H1 (cell line): ENCODE measurements at places on chromosomes 1 and 21. TPM values are rescaled to one million over a fixed set of nuclear protein-coding genes. Genes with fewer than 3 reads are reported as not detected.

L1TD1 gene
- total RNA-seq = 425 and 441 TPM in 2 replicates

DNA sequence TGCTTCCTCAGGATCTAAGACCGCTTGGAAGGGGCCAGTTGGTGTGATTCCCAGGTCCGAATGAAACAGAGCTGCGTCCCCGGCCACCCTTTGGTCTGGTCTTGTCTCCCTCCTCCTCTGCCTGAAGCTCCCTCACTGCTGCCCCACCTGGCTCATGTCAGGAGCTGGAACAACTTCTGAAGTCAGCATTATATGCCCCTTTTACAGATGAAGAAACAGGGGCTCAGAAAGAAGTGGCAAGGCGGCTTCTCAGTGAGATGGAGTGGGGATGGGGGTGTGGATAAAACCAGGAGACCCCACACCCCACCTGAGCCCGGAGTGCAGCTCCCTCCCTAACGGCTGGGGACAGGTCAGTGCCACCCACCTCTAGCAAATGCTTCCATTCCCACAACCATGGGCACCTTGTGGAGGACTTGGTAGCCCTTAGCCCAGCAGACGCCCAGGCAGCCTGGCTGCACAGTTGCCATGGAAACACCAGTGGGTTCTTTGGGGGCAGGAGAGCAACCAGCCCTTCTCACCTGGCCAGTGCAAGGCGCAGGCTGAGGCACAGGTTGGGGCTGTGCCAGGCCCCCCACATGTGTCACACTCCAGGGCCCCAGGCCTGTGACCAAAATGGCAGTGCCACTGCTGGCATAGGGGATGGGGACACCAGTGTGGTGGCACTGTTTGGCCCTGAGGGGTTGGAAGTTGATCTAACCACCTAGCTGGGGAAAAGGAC, 31.9 kb upstream of the ECE1 start:
- H3K27me3 ChIP-seq = no peaks in the 10 kb centered on the region
- no peaks in the 10 kb centered on the region for H3K36me3 ChIP-seq
- H3K4me1 ChIP-seq = peaks cover 56% of the 10 kb centered on the region
- 0 out of 2 replicates have a peak overlapping the region, but pooled peaks have one; percentile 13 for H3K27ac ChIP-seq

CYP4X1 gene
- total RNA-seq = 1.3 and 1.4 TPM in 2 replicates

- no peaks in the 10 kb centered on the region for H3K36me3 ChIP-seq
- no peak for DNase-seq
- H3K27me3 ChIP-seq = no peaks in the 10 kb centered on the region
- peaks cover 6% of the 10 kb centered on the region for H3K4me1 ChIP-seq
- H3K4me3 ChIP-seq = no peak overlapping the region
- H3K27ac ChIP-seq = no peak overlapping the region
These were observed 1.1 kb upstream of the ST6GALNAC3 start for GRCh38 chr1:76073481-76073880.

- no peaks in the 10 kb centered on the region for H3K27me3 ChIP-seq
- H3K36me3 ChIP-seq = no peaks in the 10 kb centered on the region
- no peak overlapping the region for H3K4me3 ChIP-seq
- H3K27ac ChIP-seq = no peak overlapping the region
- no peaks in the 10 kb centered on the region for H3K4me1 ChIP-seq
- DNase-seq = no peak
These were observed 40.2 kb upstream of the SOX13 start for GRCh38 chr1:204032642-204033235.

DNA sequence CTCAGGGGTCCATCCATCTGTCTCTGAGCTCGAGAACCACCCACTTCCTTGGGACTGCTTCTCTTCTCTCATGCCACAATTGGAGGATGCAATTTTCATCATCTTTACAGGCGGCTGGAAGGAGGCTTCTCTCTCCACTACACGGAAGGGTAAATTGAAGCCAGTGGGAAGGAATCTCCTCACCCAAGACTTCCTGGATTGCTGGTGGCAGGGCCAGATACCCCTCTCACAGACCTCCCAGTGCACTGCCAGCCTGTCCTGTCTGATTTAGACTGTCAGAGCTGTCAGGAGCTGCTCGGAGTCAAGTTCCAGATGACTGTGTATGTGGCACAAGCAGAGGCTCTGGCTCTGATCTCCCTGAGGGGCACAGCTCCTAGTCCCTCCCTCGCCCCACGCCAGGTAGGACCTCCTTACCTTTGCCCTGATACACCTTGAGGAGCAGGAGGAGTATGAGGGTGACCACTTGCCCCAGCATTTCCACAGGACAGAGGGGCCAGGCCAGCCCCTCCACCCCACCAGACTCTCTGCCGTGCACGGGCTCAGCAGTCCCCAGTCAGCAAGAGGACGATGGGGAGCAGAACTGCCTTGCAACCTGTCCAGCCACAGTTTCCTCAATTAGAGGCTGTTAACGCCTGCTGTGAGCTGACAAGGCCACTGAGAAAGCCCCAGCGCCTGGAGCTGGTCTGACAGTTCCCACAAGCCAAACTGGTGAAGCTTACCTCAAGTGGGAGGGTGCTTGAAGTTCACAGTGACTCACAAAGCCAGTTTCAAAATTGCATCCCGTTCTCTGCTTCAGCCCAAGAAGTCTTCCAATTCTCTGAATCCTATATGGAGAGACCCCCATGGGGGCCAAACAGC, at the start of gene CD244:
TSS of gene CD244 (minus strand) at position 685 of the 858 bp plus-strand sequence. CDS start at position 475, 210 bp downstream.
- no peak for DNase-seq
- H3K36me3 ChIP-seq = no peaks in the 10 kb centered on the region
- no peak within 1 kb of the TSS for H3K27ac ChIP-seq
- no peak within 1 kb of the TSS for H3K4me3 ChIP-seq
- no peaks in the 10 kb centered on the region for H3K27me3 ChIP-seq
- peaks cover 2% of the 10 kb centered on the region; the same call in 1 of the 2 replicates for H3K4me1 ChIP-seq

CFAP107 gene
- not detected in 2 replicates for total RNA-seq

DNA sequence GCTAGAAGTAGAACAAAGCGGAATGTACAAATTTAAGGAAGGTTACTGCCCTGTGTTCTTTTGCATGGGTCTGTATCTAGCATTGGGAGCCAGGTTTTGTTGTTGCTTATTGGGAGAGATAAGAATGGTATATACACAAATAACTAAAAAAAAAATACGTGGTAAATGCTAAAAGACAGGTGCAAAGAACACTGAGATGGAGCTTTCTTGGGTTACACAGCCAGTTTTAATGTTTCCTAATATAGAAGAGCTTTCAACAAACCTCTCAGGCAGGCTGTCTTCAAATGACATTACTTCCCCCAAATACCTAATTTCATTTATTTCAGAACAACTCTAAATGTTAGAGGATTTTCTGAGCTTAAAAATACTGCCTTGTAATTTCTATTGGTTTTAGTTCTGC, 1.4 kb upstream of the MDM4 start:
- H3K27me3 ChIP-seq = no peaks in the 10 kb centered on the region
- peaks cover 9% of the 10 kb centered on the region for H3K36me3 ChIP-seq
- DNase-seq = no peak
- H3K27ac ChIP-seq = no peak overlapping the region

DNA sequence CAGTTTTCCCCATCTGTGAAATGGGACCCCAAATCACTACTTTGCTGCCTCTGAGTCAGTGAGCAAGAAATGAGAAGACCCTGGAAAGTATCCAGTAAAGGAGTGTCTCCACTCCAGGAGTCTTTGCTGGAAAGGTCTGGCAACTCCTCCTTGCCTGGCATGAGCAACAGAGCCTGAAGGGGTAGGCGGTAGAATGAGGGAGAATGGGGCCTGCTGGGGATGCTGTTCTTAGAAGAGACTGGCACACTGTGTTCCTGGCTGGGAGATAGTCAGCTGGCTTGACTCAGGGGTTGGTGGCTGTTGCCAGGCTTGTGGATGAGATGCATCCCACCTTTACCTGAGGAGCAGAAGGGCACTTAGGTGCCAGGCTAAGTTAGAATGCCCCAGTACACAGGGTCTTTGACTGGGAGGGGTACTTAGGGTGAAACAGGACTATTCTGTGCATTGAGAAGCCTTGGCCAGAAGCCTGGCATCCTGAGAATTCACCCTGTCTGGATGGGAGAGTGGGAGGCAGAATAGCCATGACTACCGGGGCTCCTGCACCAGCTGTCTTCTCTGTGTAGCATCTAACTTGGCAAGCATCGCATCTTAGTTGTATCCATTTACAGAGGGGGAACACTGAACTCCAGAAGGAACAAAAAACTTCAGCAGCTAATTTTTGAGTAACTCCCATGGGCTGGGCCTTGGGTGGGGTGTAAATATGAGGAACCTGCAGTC, 2.5 kb downstream of the MFSD2A start:
- no peak overlapping the region for H3K4me3 ChIP-seq
- H3K4me1 ChIP-seq = no peaks in the 10 kb centered on the region
- H3K36me3 ChIP-seq = peaks cover 21% of the 10 kb centered on the region
- H3K27ac ChIP-seq = no peak overlapping the region
- H3K27me3 ChIP-seq = peaks cover 9% of the 10 kb centered on the region; the same call in 1 of the 2 replicates
- DNase-seq = no peak

ARTN gene
- total RNA-seq = 22.7 and 23.3 TPM in 2 replicates

OR2T33 gene
- not detected in 2 replicates for total RNA-seq

TRAF3IP3 gene
- not detected in 2 replicates for total RNA-seq

DNA sequence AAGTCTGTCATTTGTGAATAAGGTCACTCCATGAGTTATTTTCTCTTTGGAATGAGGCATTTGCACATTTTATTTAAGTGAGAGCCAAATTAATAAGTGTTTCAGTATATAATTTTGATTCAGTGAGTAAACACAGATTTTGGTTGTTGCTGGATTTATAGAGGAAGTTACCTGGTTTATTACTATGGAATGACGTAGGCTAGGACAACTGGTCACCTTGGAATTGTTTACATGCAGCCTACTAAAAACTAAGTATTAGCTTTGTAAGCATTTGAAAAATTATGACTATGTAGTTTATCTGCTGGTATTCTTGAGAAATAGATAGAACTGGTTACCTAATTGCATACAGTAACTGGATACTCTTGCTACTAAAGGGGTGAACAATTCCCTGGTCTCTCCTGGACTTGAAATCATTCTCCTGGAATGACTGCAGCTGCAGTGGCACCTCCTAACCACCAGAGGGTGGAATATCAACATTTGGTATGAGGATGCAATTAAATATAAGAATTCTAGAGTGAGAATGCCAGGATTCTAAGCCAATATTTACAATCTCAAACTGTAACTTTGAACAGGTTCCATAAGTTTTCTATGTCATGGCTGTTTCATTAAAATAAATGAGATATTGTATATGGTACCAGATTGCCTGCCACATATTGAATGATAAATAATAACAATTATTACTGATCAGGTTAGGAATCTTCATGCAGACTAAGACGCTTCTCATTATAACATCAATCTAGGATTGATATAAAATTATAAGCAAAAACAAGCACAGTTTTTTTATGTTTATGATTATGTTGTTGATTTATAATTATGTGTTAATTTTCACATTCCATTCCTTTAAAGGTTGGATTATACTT, 3.5 kb upstream of the KRTAP27-1 start:
- H3K36me3 ChIP-seq = no peaks in the 10 kb centered on the region
- peak; percentile 63 for DNase-seq
- H3K4me1 ChIP-seq = no peaks in the 10 kb centered on the region
- no peak overlapping the region for H3K27ac ChIP-seq

DNA sequence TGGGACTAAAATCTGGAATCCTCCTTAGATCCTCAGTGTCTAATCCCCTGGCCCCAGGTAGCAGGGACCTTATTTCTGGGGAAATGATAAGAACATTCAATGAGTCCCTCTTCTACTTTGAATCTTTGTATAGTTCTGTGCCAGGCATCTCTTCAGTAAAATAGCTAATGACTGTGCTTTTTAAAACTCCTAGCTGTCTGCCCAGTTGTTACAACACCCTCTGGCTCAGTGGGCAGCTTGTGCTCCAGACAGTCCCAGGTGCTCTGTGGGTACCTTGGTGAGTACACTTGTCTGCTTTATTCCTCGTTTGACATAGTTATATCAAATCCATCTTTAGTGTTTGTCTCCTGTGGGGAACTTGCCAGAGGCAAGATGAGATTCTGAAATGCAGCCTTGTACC, 18.0 kb downstream of the TGFB2 start:
- H3K27ac ChIP-seq = no peak overlapping the region
- peaks cover 2% of the 10 kb centered on the region for H3K4me1 ChIP-seq
- no peaks in the 10 kb centered on the region for H3K27me3 ChIP-seq
- H3K36me3 ChIP-seq = no peaks in the 10 kb centered on the region
- DNase-seq = no peak

DNA sequence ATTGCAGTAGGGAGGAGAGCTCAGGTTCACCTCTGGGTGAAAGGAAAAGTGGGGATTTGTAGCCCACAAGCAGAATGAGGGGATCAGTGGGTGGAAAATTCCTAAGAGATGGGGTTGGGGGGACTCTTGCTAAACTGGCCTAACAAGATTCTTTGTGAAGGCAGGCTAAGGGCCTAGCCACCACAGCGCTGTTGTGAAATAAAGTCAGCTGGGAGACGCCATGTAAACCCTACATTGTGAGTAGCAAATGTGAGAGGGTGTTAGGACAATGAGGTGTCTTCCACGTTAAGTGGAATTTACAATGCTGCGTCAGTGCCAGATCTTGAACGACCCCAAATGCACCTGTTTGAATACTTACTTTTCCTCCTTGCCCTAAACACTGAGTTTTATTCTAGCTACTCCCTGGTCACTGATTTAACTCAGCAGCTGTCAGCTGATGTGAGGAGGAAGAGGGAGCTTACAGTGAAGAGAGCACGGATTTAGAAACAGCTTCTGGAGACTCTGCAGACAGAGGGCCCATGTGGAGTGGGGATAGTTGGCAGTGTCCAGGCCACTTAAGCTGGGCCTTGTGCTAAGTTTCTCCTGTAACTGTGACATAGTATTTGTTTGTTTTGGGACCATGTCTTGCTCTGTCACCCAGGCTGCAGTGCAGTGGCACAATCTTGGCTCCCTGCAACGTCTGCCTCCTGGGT, 17.3 kb downstream of the PDPN start:
- peaks cover 12% of the 10 kb centered on the region for H3K4me1 ChIP-seq
- no peak overlapping the region for H3K4me3 ChIP-seq
- no peak for DNase-seq
- H3K27ac ChIP-seq = no peak overlapping the region; the same call in 1 of the 2 replicates

- DNase-seq = no peak
- H3K4me1 ChIP-seq = peaks cover 6% of the 10 kb centered on the region
- H3K27ac ChIP-seq = no peak overlapping the region
- H3K4me3 ChIP-seq = no peak overlapping the region
- H3K27me3 ChIP-seq = peaks cover 33% of the 10 kb centered on the region
These were observed 5.3 kb downstream of the PLXNA2 start for GRCh38 chr1:208238710-208239472.

- H3K36me3 ChIP-seq = no peaks in the 10 kb centered on the region
- no peaks in the 10 kb centered on the region for H3K4me1 ChIP-seq
These were observed 148.2 kb downstream of the NFIA start for GRCh38 chr1:61230523-61230922.

RNU1-4 gene
- total RNA-seq = 1,303 and 1,497 TPM in 2 replicates

GRCh38 chr1:67053535-67053784, 488 bp downstream of the SLC35D1 start:
- H3K27ac ChIP-seq = no peak overlapping the region
- no peaks in the 10 kb centered on the region for H3K4me1 ChIP-seq
- H3K27me3 ChIP-seq = no peaks in the 10 kb centered on the region

- H3K36me3 ChIP-seq = no peaks in the 10 kb centered on the region
- H3K4me3 ChIP-seq = no peak overlapping the region
- no peaks in the 10 kb centered on the region for H3K4me1 ChIP-seq
- H3K27me3 ChIP-seq = no peaks in the 10 kb centered on the region
- H3K27ac ChIP-seq = no peak overlapping the region
- no peak for DNase-seq
These were observed 41.7 kb upstream of the DISC1 start for GRCh38 chr1:231584921-231585320.

GRCh38 chr1:204396015-204396583, 15.5 kb downstream of the PPP1R15B start:
- no peak overlapping the region for H3K4me3 ChIP-seq
- H3K4me1 ChIP-seq = no peaks in the 10 kb centered on the region
- no peak overlapping the region for H3K27ac ChIP-seq
- peak; percentile 33 for DNase-seq
- peaks cover 7% of the 10 kb centered on the region for H3K36me3 ChIP-seq
